ENCODE measurements at places on chromosomes 11 and 22.

DNA sequence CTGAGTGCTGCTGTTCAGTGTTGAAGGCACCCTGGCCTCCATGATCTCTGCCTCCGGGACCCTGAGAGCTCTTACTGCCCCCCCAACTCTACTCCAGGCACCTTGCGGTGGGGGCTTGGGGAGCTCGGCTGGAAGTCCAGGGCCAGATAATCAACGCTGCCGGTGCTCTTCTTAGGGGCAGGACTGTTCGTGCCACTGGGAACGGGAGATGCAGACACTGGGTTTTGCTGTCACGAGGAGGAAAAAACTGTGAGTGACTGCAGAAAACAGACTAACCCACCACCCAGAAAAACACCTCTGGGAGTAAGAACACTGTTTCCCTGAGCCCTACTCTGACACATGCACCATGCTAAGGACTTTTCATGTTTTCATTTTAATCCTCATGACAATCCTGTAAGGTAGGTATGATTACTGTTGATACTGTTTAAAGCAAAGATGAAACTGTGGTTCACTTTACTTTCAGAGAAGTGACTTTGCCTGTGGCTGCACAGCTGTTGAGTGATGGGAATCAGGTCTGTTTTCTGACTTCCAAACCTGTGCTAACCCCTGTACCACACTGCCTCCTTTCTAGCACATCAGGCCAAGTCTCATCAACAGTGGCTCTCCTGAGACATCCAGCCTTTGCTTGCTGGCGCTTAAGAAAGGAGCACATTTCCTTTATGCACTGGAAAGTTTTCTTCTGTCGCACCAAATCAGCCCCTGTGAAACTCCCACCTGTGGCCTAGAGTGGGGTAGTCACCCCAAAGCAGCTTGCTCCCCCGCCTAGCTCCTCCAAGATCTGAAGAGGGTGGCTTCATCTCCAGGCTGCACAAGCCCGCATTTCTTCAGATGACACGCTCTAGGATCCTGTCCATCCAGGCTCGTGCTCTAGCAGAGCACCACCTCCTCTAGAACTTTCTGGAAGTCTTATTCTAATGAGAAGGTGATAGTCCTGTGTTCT is 31.8 kb downstream of the USP35 start:
- DNase-seq: no peak

- no peak for DNase-seq
Observed at GRCh38 chr11:91081440-91082043, 858.7 kb upstream of the CHORDC1 start.

- no peak for DNase-seq
Observed at GRCh38 chr22:42283278-42284201, 13.1 kb upstream of the TCF20 start.

DNA sequence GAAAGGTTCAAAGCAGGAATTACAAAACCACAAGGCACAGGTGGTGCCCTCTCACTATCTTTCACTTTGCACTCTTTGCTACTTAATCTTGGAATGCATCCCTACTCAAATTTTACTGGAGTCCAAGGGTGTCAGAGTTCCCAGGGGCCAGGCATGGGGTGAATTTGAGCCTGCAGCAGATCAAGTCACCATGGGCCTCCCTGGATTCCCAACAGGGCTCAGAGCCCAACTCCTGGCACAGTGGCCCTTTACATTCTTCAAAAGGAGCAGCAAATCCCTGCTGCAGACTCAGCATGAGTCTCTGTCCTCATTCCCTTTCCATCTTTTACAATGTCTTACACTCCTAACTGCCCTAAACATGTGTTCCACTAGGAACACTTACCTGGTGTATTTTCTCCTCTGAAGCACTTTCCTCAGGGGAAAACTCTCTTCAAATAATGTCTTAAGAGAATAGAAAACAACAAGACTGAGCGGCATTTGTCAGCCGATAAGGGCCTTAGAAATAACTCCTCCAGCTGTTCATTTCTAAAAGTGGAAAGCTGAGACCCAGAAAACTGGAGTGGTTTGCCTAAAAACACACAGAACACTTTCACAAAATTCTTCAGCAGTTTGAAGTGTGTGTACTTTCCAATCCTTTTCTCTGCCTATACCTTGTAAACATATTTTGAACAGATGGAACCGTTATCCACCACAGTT is 596.0 kb downstream of the INSC start:
- no peak for DNase-seq

DNA sequence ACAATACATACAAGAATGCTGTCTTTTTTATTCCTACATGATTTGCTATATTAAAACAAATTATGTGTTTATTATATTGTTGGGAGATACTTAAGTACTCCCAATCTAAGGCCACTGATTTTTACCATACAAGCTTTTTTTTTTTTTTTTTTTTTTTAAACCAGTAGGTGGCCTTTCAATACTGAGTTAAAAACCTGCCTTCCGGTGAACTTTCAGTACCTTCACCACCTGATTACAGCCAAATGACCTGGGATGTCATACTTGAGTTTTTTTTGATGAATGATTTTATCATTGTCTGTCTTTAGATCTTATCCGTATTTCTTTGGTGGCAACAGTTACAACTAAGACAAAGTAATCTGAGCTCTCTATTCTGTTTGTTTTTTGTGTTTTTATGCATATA is 94.0 kb upstream of the FOLH1 start:
- no peak for DNase-seq

GRCh38 chr11:109512680-109513079 is 90.7 kb downstream of the C11orf87 start:
- DNase-seq: no peak

- no peak for DNase-seq
Observed at GRCh38 chr11:76523147-76523546, 78.3 kb downstream of the EMSY start.

DNA sequence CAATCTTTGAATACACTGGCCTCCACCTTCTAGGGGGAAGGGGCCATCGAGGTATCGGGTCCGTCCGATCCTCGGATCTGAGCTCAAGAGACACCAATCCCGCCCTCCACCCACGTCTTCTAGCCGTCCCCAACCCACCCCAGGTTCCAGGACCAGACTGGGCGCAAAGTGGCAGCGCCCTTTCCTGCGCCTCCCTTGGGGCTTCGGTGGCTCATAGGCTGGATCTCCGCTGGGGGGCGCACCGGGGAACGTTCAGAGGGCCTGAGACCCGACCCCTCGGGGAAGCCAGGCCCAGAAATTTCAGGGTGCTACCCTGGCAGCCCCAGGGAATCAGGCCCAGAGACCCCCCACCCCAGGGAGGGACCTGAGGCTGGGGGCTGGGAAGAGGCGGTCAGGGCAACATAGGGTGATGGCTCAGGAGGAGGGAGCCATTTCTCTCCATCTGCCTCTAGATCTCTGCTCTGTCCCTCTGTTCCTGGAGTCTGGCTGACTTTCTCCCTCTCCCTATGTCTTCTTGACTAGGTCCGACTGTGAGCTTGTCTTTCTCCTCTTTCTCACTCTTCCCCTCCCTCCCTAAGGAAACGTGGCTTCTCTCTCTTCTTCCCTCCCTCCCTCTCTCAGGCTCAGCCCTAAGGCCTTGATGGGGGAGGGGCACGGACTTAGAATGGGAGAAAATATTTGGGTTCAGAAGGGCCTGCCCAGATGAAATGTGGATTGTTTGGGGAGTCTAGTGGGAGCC is 1.1 kb downstream of the CREB3L1 start:
- no peak for DNase-seq

DNA sequence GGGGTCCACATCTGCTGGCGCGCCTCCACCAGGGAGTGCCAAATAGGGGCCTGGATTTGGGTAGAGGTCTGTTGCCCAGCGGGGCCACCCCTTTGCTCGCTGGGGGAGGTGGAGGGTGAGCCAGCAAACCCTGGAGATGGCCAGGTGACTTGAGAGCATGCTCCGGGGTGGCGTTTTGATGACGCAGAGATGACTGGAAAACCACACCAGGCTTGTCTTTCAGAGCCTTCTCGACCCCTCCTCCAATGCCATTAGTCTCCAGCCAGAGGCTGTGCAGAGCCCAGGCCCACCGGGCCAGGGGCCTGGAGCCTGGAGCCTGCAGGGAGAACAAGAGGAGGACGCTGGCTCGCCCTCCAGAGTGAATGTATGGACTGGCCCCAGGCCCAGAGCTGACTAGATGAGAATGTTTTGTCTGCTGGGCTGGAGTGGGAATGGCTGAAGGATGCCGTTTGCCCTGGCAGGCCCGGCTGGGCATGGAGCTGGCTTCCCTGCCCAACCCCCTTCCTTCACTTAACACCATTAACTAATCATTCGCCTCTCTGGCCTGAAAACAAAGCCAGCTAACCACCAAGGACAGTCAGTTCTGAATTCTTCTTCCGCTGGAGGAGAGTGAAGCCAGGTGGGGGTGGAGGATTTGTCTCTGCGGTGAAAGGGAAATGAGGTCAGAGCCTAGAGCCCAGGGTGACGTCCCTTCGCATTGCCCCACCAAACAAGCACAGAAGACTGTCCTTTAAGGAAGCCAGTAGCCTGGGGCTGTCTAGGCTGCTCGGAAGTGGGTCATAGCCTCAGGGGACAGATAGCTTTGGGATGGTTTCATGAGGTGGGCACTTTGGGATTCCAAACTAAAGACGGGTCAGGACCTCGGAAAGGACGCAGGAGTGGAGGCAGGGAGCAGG is 1.6 kb upstream of the MCAM start:
- no peak for DNase-seq

DNA sequence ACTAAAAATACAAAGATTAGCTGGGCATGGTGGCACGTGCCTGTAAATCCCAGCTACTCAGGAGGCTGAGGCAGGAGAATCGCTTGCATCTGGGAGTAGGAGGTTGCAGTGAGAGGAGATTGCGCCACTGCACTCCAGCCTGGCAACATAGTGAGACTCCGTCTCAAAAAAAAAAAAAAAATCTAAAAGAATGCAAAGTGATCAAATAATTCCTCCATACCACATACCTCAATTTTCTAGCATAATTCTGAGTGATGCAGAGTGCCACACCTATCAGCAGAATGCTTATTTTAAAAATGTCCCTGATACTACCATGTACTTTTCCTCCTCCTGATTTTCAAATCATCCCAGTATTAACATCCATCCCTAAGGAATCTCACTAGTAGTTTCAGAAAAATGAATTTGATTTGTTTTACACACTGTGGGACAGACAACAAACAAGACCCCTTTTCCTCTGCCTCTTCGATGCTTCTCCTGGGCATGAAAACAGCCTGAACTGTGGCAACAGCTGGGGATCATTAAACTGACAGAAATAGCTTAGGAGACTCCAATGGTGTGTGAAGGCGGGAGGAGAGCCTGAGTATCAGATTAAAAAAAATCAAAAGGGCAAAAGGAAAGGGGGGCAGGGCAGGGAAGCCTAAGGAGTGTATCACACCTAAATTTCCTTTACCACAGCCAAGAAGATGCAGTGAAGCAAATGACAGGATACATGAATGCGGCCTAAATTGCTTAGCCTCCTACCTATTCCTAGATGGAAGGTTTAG is 114.7 kb downstream of the SGSM3 start:
- DNase-seq: no peak

GRCh38 chr22:23124611-23125511 is 16.9 kb downstream of the RSPH14 start:
- DNase-seq: peak; percentile 26

GRCh38 chr11:71442880-71443279 is 5.3 kb downstream of the DHCR7 start:
- no peak for DNase-seq

- DNase-seq: no peak
Observed at GRCh38 chr11:119583585-119583984, 145.4 kb downstream of the NECTIN1 start.

DNA sequence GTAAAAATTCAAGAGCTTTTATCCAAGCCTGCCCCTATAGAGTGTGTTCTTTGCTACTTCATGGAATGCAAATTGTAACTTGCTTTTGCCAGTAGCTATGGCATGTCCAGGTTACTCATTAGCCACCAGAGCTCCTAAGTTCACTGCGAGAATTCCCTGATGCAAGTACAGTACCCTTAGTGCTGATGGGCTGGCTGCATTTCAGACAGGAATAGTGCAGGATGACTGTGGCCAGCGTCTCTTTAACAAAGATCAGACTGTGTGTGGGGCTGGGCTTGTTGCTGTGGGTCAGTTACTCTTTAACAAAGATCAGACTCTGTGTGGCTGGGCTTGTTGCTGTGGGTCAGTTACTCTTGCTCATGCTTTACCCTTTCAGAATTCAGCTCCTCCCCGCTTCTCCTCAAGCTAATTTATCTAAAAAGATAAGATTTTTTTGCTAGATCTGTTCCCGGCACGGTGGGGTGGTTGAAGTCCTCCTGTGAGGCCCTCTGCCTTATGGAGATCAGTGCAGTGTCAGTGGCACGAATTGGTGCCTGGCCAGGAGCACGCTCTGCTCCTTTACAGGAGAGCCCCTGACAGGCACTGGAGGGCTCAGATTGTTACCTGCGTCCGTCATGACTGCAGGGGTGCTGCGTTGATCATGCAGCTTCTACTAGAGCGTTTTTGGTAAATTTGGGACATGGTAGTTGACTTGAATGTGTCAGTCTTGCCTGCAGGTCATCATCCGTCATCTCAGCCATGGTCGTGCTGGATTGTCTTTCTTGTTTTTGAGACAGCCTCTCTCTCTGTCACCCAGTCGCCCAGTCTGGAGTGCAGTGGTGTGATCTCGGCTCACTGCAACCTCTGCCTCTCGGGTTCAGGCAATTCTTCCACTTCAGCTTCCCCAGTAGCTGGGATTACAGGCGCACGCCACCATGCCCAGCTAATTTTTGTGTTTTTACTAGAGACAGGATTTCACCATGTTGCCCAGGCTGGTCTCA is 27.0 kb downstream of the AP2A2 start:
- no peak for DNase-seq

DNA sequence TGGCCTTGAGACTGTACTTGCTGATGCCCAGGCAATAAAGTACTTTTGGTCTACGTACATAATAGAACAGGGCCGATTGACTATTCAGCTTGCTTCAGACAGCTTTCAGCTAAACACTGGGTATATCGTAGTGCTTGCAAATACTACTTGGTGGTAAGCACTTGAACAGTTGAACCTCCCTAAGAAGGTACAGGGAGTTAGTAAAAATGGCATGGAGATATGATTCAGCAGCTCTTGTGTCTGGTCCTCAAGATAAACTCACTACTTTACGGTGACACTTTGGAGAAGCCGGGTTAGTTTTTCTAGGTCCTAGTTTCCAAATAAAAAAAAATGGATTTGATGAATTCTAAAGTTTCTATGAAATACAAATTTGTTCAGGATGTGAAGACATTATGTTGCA is 7.3 kb downstream of the CCDC117 start:
- DNase-seq: no peak

DNA sequence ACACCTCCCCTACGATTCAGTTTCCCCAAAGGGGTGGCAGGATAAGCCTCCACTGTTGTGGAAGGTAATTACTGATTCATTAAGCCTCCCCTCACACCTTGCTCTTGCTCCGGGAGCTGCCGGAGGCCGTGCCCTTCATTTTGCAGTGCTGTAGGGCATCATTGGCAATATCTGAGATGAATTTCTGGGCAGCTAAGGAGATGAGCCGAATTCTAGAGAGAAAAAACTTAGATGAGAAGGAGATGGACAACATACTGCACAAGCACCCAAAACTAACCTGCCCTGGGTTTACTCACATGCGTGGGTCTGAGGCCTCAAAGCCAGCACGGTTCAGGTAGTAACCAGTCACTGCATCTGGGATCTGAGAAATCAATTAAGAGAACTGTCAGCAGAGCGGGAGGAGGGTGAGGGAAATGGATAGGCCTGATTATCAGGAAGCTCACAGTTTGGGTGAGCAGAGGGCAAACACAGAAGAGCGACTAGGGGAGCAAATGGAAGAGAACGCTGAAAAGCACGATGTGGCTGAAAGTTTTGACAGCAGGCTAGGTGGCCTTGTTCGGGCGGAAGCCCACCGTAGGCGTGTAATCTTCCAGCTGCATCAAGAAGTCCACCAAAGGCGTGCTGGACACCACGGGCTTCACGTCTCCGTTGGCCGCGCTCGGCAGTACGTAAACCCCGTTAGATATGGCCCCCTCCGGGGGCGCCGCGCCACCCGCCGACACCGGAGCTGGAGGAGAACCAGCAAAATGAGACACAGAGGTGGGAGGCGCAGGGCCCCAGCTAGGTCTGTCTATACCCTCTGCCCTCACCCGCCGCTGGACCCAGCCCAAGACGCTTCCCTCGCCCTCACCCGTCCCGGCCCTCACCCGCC is 689 bp downstream of the TAF10 start:
- no peak for DNase-seq

Data from posterior cingulate gyrus (tissue), 11 donors.